Neural crest cell (in vitro differentiated cells): ENCODE measurements at places on chromosomes 5 and 9.

GRCh38 chr9:126886034-126886822 lies 25.8 kb downstream of the ZBTB34 start:
- DNase-seq: no peak

- no peak for DNase-seq
These were observed 117.4 kb upstream of the RORB start for GRCh38 chr9:74379718-74380117.

DNA sequence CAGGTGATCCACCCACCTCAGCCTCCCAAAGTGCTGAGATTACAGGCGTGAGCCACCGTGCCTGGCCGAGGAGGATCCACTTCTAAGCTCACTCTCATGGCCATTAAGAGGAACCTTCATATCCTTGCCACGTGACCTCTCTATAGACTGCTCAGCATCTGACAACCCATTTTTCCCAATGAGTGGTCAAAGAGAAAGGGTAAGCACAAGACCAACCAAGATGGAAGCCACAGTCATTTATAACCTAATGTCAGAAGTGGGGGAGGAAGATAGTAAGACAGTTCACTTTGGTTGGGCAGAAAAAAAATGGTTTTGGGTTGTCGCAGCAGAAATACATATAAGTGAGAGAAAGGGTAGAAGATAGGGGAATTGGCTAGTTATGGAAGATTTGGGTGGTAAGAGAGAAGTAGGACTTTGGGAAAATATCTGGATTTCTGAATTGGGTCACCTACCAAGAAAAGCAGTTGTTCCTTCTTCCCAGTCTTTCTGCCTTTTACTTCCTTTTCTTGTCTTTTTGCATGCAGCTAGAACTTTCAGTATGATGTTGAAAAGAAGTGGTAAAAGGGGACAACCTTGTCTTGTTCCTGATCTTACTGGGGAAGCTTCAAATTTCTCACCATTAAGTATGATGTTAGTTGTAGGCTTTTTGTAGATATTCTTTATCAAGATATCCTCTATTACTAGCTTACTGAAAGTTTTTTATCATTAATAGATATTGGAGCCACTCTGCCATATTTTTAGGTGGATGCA lies 15.6 kb downstream of the SNX2 start:
- no peak for DNase-seq

DNA sequence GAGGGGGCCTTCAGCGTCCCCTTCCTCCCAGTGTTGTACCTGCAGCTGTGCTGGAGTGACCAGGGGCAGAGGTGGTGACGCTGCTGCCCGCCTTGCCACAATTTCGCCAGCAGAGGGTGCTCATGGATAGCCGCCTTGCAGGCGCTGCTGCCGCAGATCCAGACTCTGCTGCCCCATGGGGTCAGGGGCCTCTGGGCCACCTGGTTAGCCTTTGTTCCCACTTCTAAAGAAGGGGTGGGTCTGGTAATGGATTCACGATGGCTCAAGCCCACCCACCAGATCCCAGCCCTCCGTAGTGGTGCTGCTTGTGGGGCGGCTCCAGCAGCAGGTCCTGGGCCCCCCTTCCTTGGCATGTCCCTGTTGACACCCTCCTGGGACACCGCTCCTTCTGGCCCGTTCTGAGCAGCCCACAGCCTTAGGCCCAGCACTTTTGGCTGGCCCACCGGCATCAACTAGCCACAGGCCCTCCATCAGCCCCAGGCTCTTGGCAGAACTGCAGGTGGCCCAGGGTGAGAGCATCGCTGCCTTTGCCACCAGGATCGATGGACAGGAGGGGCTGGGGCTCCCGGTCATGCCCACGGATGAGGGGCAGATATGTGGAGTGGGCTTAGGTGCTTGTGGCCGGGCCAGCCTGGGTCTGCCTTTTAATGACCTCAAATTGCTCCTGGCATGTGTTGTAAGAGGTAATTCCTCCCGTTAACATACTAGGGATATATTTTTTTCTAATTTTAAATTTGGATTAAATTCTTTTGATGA lies 57.2 kb downstream of the COL5A1 start:
- peak; percentile 83 for DNase-seq

GRCh38 chr9:117926031-117926658 lies 221.9 kb downstream of the TLR4 start:
- DNase-seq: no peak

DNA sequence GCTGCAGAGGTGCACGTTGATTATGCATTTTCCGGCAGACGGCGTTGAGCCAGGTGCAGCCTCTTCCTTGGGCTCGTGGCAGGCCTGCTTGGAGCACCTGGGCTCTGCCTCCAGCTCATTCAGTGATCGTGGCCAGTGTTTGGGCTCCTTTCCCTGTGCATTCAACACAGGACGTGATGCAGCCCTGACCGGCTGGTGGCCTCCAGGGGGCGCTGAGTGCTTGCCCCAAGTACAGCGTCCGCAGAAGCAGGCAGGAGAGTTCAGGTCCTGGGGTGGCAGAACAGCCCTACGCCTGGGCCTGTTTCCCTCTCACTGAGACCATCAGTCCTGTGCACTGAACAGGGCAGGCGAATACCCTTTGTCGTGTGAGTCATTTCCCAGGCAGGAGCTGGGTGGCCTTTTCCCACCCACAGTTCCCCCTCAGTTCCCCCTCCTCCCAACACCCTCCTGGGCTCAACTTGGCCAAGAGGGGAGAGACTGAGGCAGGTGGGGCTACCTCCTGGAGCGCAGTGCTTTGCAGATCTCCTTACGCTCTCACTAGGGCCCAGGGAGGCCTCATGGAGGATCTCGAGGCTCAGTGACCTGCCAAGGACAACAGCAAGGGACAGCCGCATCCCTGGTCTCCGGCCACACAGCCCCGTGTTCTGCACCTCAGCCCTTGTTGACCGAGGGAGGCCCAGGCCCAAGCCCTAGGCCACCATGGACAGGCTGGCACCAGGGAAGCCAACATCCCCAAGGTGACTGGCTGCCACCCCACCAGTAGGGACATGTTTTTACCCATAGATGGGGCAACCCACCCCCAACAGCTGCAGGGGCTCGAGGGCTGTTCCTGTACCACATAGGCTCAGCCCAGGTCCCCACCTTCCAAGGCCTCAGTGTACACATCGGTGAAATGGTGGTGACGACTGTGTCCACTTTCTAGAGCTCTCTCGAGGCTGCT lies 52.9 kb downstream of the LRSAM1 start:
- DNase-seq: peak; percentile 76

DNA sequence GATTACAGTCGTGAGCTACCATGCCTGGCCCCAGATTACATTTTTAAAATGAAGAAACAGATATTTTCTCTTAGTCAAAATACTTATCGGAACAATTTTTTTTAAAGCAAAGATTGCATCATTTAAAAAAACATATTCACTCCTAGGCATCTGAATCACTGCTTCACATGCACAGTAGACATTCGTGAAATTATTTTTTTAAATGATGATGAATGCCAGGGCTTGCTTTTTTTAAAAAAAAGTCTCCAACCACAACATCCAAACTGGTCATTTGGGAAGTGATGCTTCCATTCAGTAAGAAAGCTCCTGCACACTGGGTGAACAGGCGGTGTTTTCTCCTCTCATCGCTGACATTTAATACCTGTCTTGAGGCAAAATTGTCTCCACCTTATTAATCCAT lies 223.0 kb upstream of the DMRT1 start:
- no peak for DNase-seq

DNA sequence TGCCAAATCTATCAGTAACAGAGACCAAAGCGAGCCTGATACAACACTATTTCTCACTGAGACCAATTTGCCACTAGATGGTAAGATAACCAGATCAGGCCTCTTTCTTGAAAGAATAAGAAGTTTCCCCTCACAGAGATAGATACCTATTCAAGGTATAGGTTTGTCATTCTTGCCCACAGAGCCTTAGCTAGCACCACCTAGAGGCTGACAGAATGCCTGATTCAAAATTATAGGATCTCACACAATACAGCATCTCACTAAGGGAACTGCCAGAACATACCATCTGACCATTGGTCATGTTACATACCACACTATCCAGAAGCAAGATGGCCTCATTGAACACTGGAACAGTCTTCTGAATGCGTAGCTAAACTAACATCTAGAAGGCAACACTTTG lies 166.6 kb upstream of the HCN1 start:
- DNase-seq: no peak

GRCh38 chr5:53422539-53422938 lies 57.9 kb upstream of the FST start:
- DNase-seq: no peak

- peak; percentile 22 for DNase-seq
These were observed 95.8 kb upstream of the KLF9 start for GRCh38 chr9:70510157-70510770.

- no peak for DNase-seq
These were observed 13.6 kb downstream of the PDE6A start for GRCh38 chr5:149930749-149931574.

DNA sequence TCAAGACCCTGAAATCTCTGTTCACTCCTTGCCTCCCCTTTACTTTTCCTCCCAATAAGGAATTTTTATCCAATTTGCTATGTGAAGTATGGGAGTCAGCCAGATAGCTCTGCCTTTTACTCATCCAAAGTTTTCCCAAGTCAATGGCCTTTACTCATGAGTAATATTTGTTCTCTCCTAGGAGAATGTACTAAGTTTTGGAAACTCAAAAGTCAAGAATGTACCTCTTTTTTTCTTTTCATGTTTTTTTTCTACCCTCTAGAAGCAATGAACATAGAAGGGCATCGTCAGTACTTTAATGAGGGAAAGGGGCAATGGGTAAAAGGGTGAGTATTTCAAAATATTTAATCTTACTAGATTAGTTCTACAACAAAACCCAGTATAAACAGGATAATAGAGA lies 140.2 kb upstream of the SGCD start:
- DNase-seq: no peak

GRCh38 chr9:34384368-34385165 lies 7.9 kb upstream of the MYORG start:
- no peak for DNase-seq

GRCh38 chr5:133460172-133460758 lies 152.1 kb downstream of the FSTL4 start:
- peak; percentile 51 for DNase-seq

DNA sequence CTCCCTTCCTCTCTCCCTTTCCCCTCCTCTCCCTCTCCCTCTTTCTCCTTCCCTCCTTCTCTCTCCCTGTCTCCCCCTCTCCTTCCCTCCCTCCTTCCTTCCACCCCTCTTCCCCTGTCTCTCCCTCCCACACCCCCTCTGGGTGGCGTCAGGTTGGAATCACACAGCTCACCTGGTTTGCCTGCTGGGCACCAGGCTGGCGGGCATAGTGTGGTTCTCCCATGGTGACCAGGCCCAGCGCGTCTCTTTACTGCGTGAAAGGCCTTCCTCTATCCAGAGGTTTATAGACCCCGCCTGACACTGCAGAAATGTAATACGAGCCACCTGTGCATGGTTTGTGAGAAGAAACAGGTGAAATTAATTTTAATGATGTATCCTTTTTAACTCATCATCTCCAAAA lies 76.2 kb downstream of the MRPL36 start:
- DNase-seq: no peak

DNA sequence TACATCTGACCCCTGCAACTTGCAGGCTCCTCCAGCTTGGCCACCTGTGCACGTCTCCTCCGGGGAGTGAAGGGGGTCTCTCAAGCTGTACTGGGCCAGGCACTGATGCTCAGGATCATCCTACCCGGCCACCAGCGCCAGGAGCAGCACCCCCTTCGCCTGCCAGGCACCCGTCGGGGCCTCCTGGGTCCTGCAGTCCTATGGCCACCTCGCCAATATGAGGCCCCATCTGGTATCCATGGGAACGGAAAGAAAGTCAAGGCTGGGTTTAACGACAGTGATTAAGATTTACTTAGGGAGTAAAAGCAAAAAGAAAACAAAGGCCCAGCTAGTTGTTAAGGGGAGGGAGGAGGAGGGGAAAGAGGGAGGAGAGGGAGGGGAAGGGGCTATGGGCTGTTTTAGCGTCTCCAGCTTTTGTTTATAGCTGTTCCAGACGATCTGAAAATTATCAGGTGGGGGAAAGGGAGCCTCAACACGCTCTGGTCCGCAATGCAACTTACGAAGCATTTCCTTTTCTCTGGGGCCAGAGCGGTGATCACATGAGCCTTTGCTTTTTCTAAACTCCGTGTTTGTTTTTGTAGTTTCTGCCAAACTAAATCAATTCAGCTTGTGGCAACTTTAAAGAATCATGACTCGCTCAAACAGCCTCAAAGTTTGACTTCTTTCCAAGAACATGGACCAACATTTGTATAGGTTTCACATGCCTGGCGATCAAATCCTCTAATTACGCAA lies 132.4 kb downstream of the ROR2 start:
- no peak for DNase-seq

- DNase-seq: peak; percentile 65
These were observed 82.7 kb downstream of the C9orf152 start for GRCh38 chr9:110125207-110125751.

DNA sequence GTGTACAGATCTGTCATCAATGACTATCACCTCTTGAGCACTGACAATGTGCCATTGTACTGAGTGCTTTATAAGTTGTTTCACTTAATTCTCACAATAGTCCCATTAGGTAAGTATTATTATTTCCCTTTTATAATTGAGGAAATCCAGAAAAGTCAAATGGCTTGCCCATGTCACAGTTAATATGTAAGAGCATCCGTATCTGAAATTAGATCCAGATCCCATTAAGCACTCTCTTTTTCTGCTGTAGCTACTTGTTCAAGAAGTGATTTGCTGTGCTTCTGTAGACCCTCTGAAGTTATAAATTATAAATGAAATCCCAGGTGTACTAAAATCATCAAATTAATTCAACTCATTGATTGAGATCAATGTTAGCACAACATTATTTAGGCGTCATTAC lies 94.7 kb downstream of the INIP start:
- DNase-seq: no peak
